ENCODE measurements at places on chromosomes 5 and 9.

DNA sequence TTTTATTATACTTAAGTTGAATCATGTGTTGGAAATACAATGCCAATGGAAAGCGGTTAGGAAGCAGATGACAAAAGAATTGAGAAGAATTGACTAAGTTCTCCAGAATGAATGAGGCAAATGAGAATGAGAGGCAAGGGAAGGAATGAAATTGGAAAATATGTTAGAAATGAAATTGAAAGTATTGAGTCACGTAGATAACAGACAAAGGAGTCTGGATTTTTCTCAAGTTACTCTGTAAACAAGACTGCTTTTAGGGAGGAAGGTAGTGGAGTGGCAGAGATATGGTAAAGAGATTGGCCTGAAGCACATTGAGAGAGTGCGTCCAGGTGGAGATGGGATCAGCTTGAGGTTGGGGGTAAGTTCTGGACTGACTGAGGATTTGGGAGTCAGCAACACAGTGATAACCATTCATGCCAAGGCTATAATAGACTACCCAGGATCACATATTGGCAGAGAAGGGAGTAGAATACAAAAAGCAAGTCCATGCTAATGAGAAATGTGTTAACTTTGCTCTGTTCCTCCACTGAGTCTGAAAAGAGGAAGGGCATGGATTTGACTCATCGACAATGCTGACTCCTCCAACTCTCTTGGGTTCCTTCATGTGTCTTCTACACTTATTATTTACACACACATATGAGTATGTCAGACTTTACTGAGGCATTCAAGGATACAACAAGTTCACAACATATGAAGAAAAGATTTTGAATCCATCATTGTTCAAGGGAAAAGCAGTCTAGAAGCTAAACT lies 814.2 kb upstream of the ZNF608 start:
- no peak for DNase-seq

- no peak for DNase-seq
Observed at GRCh38 chr9:99557816-99558215, 263.9 kb upstream of the NR4A3 start.

GRCh38 chr9:125085703-125086477 lies 57.4 kb downstream of the SCAI start:
- DNase-seq, result no peak

- no peak for DNase-seq
Observed at GRCh38 chr9:86843206-86843605, 104.1 kb downstream of the GAS1 start.

DNA sequence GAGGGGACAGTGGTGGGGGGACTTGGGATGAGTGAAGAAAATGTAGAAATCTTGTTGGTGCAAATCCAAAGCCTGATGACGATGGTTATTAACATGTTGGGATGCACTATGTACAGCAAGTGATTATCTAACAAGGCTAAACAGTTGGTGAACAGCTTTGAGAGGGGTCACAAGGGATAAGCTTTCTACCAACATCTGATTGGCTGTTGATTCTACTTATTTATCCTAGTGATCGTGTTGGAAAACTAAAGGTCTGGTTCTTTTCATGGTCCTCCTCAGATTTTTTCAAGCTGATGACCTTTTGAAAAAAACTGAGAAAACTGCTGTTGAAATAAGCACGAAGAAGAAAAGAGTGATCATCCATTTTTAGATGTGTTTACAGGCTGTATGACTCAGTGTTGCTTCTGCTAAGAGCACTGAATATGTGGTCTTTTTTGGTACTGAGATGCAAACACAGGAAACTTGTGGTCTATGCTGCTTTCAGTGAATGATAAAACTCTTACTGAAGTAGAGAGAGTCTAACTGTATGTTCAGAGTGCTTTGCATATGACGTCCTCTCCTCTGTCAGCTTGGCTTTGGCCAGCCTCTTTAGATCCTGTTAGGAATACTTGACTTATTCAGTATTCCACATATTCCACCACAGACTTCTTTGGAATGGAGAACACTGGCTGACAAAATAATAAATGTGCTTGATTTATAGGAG lies 174.8 kb downstream of the SLF1 start:
- DNase-seq, result no peak

GRCh38 chr9:14978022-14979000 lies 68.1 kb upstream of the FREM1 start:
- no peak for DNase-seq

DNA sequence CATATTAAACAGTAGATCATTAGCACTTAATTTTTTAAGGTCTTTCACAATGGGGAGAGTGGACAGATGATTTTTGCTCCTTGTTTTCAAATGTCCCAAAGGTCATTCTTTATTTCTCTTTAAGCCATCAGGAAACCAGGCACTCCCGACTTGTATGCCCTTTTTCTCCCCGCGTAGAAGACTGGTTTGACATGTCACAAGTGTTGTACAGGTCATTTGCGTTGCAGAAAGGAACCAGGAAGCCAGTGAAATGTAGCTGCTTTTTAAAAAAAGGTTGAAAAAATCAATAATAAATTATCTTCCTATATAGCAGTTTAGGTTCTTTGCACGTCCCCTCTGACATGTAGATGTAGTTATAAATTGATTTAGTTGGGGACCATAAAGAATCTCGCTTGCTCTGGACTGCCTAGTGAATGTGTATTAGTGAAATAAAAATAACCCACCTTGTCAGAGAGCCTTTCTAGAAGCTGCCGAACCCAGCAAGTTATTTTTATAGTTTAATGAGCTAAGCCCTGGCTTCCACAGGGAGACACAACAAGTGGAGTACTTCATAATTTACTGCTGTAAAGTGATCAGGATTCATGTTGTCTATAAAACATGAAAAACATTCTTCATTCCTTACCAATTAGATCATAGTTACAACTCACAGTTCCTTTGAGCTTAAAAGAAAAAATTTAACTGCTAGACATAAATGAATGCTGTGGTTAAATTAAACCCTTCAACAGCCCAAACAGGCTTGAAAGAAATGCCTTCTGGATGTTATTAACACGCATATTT lies 404.6 kb downstream of the CSNK1G3 start:
- DNase-seq, result no peak

- no peak for DNase-seq
Observed at GRCh38 chr9:2657427-2657826, 35.8 kb downstream of the VLDLR start.

GRCh38 chr5:59066367-59067163 lies 483.7 kb downstream of the RAB3C start:
- no peak for DNase-seq

DNA sequence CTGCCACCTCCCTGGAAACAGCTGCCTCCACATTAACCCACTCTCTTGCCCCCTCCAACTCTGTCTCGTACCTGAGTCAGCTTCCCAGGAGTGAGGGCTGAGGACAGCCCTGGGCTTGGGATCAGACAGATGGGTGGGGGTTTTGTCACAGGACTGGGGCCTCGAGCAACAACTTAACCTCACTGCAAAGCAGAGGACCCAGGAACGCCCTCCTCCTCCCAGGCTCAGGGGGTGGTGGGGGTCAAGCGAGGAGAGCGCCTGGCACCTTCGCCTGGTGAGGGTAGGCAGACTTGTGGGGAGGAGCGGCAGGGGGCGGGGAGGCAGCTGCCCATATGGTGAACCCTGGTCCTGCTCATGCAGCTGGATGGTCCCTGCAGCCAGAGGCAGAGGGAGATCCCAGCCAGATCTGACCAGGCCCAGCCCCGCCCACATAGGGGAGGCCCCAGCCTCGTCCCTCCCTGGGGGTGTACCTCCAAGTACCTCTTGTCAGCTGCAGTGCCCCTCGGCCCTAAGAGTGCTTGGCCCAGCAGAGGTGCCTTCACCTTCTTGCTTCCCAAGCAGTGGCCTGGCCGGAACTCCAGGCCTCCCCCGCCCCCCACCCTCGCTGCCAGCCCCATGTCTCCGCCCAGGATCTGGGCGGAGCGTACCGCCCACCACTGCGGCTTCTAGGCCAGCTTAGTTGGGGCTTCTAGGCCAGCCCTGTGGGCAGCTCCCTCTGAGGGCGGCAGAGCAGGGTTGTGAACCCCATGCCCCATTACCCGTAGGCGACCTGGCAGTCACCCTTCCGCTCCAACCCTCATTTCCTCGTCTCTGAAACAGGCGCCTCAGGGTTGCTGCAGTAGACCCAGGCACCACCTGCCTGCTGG lies at the start of gene SARDH:
TSS of gene SARDH (minus strand) at position 579 of the 866 bp plus-strand sequence. CDS start 4,179 bp downstream, outside the sequence.
- peak; percentile 14 for DNase-seq

GRCh38 chr9:86281593-86282076 lies 703 bp downstream of the ISCA1 start:
- no peak for DNase-seq

GRCh38 chr5:165783024-165783423 lies 2277.6 kb downstream of the MAT2B start:
- DNase-seq, result no peak

- DNase-seq, result no peak
Observed at GRCh38 chr5:74075501-74076484, 449.8 kb downstream of the ARHGEF28 start.

DNA sequence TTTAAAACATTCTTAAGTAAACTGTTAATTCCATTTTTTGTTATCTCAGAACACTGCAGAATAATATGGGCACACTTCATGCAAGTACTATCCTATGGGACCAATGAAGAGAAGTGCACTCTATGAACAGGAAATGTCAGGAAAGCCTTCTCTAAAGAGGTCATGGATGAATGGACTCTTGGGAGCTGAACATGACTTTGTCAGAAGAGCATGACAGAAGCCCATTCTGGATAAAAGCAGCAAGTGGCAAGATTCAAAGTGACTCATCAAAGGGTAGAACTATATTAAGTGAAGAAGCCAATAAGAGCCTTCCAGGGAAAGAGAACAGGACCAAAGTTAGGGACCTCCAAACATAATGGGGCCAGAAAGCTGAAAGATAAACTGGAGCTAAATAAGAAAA lies 94.0 kb downstream of the RAPGEF6 start:
- DNase-seq, result no peak

GRCh38 chr9:135960411-135961276 lies 529 bp downstream of the UBAC1 start:
- no peak for DNase-seq

- no peak for DNase-seq
Observed at GRCh38 chr5:143737062-143737461, 74.9 kb upstream of the HMHB1 start.

DNA sequence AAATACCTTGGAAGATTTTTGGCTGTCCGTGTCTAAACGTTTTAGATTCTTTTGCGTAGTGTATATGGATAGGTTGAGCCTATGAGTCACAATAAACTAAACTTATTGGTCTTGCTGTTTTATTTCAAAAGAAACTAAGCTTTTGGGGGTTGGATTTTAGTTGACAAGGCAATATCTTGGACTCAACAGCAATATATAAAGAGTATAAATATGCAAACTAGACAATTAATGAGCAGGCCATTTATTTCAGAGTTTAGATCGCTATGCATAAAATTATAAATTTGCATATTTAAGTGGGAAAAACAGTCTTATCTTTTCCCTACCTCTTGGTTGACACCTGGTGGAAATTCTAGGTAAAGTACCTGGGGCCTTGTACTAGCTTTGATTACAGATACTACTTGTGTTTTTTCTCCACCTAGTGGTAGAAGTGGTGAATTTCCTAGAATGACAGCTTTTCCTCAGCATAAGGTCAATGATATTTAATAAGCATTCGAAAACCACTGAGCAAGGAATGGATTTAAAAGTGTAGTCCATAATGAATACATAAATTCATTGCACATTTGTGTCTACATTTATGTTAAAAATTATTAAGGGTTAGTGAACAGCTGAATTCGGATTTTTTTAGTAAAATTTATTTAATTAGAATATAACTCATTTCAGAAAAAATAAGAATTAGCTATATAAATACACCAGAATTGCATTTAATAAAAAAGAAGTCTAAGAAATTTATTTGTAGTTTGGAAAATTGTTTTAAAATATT lies 1.7 kb upstream of the ARRDC3 start:
- DNase-seq, result no peak

DNA sequence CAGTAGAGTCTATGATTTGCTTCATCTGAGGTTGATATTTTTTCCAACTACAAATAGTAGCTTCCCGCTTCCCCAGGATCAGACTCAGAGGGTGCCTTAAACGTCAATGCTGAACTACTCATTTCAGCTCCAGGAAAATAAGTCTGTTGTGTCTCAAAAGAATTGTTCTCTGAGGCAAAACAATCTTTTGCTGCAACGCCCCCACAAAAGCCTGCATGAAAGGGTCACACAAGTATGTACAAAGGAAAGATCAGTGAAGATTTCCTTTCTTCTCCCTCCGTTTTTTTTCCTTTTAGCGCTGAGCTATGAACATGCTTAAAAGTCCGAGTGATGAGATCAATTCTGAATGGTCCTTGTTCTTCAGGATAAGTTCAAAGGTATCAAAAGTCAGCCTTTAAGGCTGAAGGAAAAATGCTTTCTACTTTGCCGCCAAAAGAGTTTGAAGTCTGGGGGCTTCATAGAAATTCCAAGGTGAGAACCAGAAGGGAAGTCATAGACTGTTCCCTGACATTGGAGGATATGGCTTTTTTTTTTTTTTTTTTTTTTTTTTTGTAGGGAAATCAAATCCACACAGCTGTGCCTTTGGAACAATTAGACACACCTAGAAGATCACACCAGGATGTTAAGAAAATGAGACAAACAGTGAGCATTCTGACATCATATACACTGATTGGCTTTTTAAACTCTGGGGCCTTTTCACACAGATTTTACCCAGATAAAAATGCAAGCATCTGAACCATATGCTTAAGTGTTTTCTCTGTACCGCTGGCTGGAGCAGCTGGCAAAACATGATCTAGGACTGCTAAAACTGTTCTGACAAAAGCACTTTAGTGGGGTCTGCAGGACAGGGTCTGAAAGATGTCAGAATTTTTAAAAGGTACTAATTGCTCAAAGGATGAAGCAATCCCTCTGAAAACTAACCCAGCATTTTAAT lies 329.3 kb downstream of the ENC1 start:
- DNase-seq, result no peak

DNA sequence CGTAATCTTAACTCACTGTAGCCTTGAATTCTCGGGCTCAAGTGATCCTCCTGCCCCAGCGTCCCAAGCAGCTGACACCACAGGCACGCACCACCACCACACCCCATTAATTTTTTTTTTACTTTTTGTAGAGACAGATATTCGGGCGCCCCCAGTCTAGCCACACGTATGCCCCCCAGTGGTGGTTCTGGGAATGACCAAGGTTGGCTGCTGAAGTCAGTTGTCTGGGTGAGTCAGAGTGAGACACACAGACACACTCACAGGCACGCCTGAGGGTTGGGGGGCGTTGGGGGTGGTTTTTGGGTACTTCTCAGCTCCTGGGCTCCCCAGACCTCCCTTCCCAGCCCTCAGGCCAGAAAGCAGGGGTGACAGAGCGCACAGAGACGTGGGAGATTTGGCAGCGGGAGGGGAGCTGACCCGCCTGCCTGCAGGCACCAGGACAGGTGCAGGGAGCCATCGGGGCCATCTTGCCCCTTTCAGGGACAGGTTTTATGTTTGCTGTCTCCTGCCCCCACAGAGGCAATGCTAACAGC lies 4.2 kb upstream of the ENTPD8 start:
- DNase-seq, result peak; percentile 86

DNA sequence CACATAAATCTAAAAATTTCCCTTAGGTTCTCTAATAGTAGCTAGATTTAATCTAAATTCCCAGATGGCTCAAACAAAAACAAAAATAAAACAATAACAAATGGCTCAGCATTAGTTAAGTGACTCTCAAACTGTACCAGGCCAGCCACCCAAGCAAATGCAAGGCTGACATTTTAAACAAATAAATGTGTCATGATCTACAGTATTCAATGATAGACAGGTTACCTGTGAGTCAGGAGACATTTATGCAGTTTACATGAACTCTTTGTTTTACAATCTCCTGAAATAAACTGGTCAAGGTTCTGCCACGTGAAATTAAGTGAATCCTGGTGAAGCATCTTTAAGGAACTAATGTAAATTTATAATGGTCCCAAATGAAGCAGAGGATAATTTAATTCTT lies 580.2 kb upstream of the PTPRD start:
- DNase-seq, result no peak

Data from activated CD8-positive, alpha-beta memory T cell treated with anti-CD3 and anti-CD28 coated beads for 4 hours (primary cell).